Left lung (tissue), 14 donors: ENCODE measurements at places on chromosomes 2 and 18. TPM values are rescaled to one million over a fixed set of nuclear protein-coding genes. Genes with fewer than 3 reads are reported as not detected.

- no peak for DNase-seq
- H3K36me3 ChIP-seq: no peaks in the 10 kb centered on the region
These were observed 104.9 kb downstream of the FAM210A start for GRCh38 chr18:13621446-13621849.

NYAP2 gene
- polyA plus RNA-seq: 0.04 TPM

GRCh38 chr18:69795791-69796190, 151.9 kb downstream of the CD226 start:
- no peaks in the 10 kb centered on the region for H3K36me3 ChIP-seq
- H3K27me3 ChIP-seq: no peaks in the 10 kb centered on the region
- H3K4me3 ChIP-seq: no peak overlapping the region
- H3K27ac ChIP-seq: no peak overlapping the region

DNA sequence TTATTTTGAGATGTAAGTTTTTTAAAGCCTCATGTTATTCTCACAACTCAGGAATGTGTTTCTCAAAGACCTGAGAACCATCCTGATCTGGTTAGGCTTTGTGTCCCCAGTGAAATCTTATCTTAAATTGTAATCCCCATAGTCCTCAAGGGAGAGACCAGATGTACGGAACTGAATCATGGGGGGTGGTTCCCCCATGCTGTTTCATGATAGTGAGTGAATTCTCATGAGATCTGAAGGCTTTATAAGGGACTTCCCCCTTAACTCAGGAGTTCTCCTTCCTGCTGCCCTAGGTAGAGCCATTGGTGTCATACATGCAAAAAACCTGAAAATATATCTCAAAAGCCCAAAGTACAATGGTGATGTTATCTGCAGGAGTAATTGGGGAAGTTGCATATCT, 836.7 kb downstream of the CBLN2 start:
- no peak overlapping the region for H3K27ac ChIP-seq
- H3K36me3 ChIP-seq: no peaks in the 10 kb centered on the region
- H3K27me3 ChIP-seq: no peaks in the 10 kb centered on the region

DNA sequence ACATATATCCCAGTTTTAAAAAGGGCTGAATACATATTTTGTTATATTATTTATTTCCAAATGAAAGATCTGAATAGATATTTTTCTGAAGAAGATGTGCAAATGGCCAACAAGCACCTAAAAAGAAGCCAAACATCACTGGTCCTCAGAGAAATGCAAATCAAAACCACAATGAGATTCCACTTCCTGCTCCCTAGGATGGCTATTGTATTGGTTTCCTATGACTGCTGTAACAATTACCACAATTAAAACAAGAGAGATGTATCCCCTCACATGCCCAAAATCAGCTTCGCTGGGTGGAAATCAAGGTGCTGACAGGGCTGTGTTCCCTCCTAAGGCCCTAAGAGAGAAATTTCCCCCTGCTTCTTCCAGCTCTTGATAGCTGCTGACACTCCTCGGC, 23.2 kb downstream of the ABCB11 start:
- H3K4me3 ChIP-seq: no peak overlapping the region
- no peak for DNase-seq
- no peaks in the 10 kb centered on the region for H3K27me3 ChIP-seq

CHRNA1 gene
- 0.14 TPM for polyA plus RNA-seq

- no peak for DNase-seq
- H3K4me3 ChIP-seq: no peak overlapping the region
- H3K27ac ChIP-seq: no peak overlapping the region
- H3K36me3 ChIP-seq: no peaks in the 10 kb centered on the region
- no peaks in the 10 kb centered on the region for H3K4me1 ChIP-seq
- H3K27me3 ChIP-seq: no peaks in the 10 kb centered on the region
These were observed 45.0 kb downstream of the RTP5 start for GRCh38 chr2:241914542-241914941.

GRCh38 chr2:180734382-180734781, 246.0 kb upstream of the UBE2E3 start:
- no peaks in the 10 kb centered on the region for H3K4me1 ChIP-seq
- no peaks in the 10 kb centered on the region for H3K36me3 ChIP-seq
- DNase-seq: no peak
- no peak overlapping the region for H3K27ac ChIP-seq
- H3K27me3 ChIP-seq: no peaks in the 10 kb centered on the region

- DNase-seq: peak; percentile 63
- H3K4me3 ChIP-seq: no peak overlapping the region
- peaks cover 48% of the 10 kb centered on the region for H3K4me1 ChIP-seq
- H3K27ac ChIP-seq: peak overlapping the region; percentile 48
These were observed 131.2 kb downstream of the WDSUB1 start for GRCh38 chr2:159155320-159155719.

- no peak for DNase-seq
- H3K27ac ChIP-seq: no peak overlapping the region
- H3K36me3 ChIP-seq: no peaks in the 10 kb centered on the region
- H3K4me3 ChIP-seq: no peak overlapping the region
- H3K27me3 ChIP-seq: no peaks in the 10 kb centered on the region
- H3K4me1 ChIP-seq: no peaks in the 10 kb centered on the region
These were observed 334.5 kb upstream of the CDH2 start for GRCh38 chr18:28511413-28511821.

- no peaks in the 10 kb centered on the region for H3K27me3 ChIP-seq
- no peaks in the 10 kb centered on the region for H3K4me1 ChIP-seq
- no peaks in the 10 kb centered on the region for H3K36me3 ChIP-seq
- DNase-seq: peak; percentile 58
- H3K4me3 ChIP-seq: no peak overlapping the region
These were observed 151.7 kb downstream of the ARHGAP28 start for GRCh38 chr18:6881034-6881820.

DNA sequence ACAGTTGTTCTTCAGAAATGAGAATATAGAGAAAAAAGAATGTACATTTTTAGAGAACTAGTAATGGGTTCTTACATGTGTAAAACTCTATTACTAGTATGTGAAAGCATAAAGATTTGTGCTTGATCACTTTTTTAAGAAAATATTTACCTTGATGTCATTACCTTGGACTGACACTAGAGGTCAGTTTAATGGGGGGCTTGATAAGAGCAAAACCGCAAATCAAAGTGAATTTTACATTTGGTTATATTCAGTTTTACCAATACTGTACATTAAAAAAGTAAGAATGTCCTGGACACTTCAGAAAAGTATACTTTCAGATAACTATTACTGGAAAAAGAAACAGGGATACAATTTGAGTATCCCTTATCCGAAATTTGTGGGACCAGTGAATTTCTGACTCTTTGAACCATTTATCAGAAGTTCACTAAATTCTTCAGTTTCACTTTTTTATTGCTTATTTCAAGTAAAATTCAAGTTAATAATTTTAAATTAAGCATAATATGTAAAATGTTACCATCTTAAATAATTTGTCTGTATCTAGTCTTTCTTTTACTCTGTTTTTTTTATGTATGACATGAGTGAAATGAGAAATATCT, 1149.5 kb downstream of the DSC3 start:
- H3K4me3 ChIP-seq: no peak overlapping the region
- H3K36me3 ChIP-seq: no peaks in the 10 kb centered on the region
- H3K4me1 ChIP-seq: no peaks in the 10 kb centered on the region
- DNase-seq: peak; percentile 3

DNA sequence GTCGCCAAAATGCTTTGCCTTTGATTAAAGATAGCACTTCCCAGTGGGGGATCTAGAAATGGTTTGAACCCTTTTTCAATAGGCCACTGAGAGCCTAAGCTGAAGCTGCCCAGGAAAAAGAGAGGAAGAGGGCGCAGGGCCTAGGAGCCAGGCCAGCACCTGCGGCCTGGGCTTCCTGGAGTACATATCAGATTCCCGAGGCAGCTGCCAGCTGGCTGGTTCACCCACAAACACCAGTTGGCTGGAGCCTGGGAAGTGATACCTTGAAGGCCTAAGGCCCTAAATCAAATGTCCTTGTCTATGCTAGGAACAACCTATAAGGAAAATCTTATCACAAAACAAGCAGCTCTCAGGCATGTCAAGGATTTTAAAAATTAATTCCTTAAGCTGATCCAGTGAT, 37.1 kb downstream of the ANKRD44 start:
- H3K4me3 ChIP-seq: no peak overlapping the region
- H3K27me3 ChIP-seq: no peaks in the 10 kb centered on the region
- no peaks in the 10 kb centered on the region for H3K36me3 ChIP-seq
- peaks cover 62% of the 10 kb centered on the region for H3K4me1 ChIP-seq

STK36 gene
- 91.9 TPM for polyA plus RNA-seq

DNA sequence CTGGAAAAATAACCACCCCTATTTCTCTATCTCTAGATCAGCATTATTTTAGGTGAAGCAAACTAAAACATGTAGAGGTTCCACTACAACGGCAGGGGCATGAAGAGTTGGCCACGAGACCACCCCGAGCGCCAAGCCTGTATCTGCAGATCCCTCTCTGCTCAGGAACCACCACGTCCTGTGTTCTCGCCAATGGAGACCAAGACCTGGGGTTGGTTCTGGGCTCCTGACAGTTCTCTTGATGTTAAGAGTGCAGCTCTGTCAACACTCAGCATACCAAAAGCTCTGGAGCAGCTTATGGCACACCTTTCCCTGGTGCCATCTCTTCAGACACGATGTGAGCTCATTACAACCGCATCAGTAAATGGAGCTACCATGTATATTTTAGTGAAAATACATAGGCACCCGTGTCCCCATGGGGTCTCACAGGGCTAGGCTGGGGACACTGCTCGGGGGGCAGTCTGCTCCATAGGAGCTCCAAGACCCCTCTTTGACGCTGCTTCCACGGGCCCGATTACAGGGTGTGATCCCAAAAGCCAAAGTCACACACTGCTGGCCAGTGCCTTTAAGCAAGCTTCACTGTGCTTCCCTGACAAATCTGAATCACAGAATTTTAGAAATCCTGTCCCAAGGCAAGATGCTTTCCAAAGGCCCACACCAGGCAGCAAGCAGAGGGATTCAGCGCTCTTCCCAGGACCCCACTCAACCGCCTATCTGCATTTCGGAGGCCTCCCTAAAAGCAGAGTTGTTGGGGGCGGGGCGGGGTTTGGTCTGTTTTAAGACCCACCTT, 72.2 kb downstream of the EMILIN2 start:
- H3K4me3 ChIP-seq: no peak overlapping the region
- no peaks in the 10 kb centered on the region for H3K36me3 ChIP-seq
- H3K4me1 ChIP-seq: no peaks in the 10 kb centered on the region
- no peaks in the 10 kb centered on the region for H3K27me3 ChIP-seq

- no peaks in the 10 kb centered on the region for H3K36me3 ChIP-seq
- no peak overlapping the region for H3K4me3 ChIP-seq
- no peaks in the 10 kb centered on the region for H3K27me3 ChIP-seq
- no peaks in the 10 kb centered on the region for H3K4me1 ChIP-seq
- DNase-seq: no peak
- H3K27ac ChIP-seq: no peak overlapping the region
These were observed 46.6 kb upstream of the SLC14A1 start for GRCh38 chr18:45677276-45677807.

DNA sequence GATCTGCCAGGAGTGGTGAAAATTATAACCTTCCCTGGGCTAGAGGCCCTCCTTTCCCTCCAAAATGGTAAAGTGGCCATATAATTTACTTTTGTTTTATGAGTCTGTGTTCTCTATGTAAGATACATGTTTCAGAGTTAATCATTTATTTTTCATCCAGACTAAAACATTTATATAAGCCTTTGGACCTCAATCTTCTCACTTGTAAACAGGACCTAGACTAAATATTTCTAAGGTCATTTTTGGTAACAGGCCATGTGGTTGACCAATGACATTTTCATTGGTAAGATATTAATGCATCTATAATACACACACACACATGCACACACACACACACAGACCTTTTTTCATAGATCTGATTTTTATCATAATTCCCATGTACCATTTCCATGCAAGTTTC, 79.7 kb upstream of the KCTD1 start:
- DNase-seq: no peak
- H3K27ac ChIP-seq: no peak overlapping the region
- no peaks in the 10 kb centered on the region for H3K4me1 ChIP-seq
- peaks cover 4% of the 10 kb centered on the region for H3K27me3 ChIP-seq
- no peak overlapping the region for H3K4me3 ChIP-seq

ANKRD12 gene
- polyA plus RNA-seq: 34.2 TPM

GRCh38 chr2:54597153-54597848, 126.2 kb upstream of the EML6 start:
- H3K27me3 ChIP-seq: no peaks in the 10 kb centered on the region
- peaks cover 34% of the 10 kb centered on the region for H3K4me1 ChIP-seq
- no peaks in the 10 kb centered on the region for H3K36me3 ChIP-seq
- peak overlapping the region; percentile 78 for H3K27ac ChIP-seq
- no peak overlapping the region for H3K4me3 ChIP-seq

- H3K4me1 ChIP-seq: no peaks in the 10 kb centered on the region
- no peak overlapping the region for H3K4me3 ChIP-seq
- no peaks in the 10 kb centered on the region for H3K36me3 ChIP-seq
- no peak overlapping the region for H3K27ac ChIP-seq
These were observed 163.4 kb downstream of the MYCN start for GRCh38 chr2:16103614-16104314.

- H3K27ac ChIP-seq: no peak overlapping the region
- H3K4me1 ChIP-seq: no peaks in the 10 kb centered on the region
- no peak for DNase-seq
- H3K36me3 ChIP-seq: no peaks in the 10 kb centered on the region
- no peaks in the 10 kb centered on the region for H3K27me3 ChIP-seq
These were observed 422.0 kb downstream of the GALR1 start for GRCh38 chr18:77671456-77672167.

GRCh38 chr2:201715459-201715858, 17.0 kb upstream of the MPP4 start:
- H3K4me3 ChIP-seq: no peak overlapping the region
- no peak overlapping the region for H3K27ac ChIP-seq
- no peaks in the 10 kb centered on the region for H3K4me1 ChIP-seq

DNA sequence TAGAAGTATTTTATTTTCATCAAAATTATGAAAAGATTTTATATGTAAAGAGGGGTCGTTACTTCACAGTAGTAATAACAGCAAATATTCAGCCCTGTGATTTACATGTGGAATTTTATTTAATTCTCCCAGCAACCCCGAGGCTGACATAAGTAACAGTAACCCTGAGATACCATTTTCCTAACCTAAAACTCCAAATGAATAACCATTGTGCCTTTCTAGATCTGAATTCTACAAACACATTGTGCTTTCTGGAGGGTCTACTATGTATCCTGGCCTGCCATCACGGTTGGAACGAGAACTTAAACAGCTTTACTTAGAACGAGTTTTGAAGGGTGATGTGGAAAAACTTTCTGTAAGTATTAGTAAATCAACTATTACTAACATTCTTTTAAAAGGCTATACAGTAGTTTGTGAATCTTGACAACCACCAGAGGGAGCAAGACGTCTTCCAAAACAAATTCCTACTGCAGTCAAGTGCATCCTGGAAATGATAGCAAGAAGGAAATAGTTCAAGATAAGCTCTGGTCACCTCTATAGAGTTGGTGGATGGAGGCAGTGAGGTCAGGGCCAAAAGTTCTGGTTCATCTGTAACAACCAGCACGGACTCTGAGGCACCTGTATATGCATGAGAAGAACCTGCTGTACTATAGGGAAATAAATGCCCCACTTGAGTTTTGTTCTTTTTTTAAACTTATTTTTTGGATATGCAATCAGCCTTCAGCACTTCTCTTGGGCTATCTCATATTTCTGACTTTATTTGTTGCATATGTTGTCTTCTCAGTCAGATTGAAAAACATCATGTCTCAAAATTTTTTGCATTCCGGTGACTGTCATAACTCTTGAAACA, 37.4 kb downstream of the ACTR2 start:
- peaks cover 3% of the 10 kb centered on the region for H3K4me1 ChIP-seq
- no peak overlapping the region for H3K4me3 ChIP-seq
- DNase-seq: peak; percentile 90
- H3K27ac ChIP-seq: no peak overlapping the region
- no peaks in the 10 kb centered on the region for H3K36me3 ChIP-seq

- no peaks in the 10 kb centered on the region for H3K4me1 ChIP-seq
- H3K27me3 ChIP-seq: no peaks in the 10 kb centered on the region
- H3K27ac ChIP-seq: no peak overlapping the region
- no peak for DNase-seq
- H3K4me3 ChIP-seq: no peak overlapping the region
These were observed 118.9 kb downstream of the TMX3 start for GRCh38 chr18:68596016-68596415.
